ENCODE measurements at places on chromosomes 4 and X.

DNA sequence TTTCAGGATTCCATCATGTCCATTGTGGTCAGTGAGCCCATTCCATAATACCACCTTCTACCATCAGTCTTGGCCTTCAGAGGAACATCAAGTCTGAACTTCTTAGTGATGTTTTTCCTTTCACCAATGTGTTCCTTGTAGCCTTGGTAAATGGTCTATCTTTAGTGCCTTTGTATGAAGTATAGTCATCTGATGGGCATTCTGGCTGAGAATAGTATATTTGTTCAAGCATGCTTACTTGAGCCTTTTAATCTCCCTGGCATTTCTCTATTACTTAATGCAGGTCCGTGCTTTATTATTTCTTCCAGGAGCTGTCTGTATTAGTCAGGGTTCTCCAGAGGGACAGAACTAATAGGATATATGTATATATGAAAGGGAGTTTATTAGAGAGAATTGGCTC, 99.7 kb downstream of the TLL1 start:
- DNase-seq = no peak

DNA sequence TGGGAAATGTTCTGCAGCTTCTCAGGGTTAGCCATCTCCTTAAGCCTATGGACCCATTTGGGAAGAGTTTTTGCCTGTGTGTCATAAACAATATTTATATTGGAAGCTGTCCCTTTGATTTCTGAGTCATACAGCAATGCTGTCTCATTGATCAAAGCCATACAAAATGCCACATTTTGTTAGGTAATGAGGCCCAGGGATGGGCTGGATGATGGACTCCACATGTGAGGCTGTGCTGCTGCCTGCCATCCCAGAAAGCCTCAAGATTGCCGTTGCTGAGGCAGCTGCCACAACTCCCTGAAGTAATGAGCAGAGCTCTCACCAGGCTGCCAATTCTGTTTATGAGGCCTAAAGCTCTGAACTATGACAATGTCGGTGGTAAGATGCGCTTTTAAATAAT, 12.2 kb upstream of the GJB1 start:
- DNase-seq = peak; percentile 89

GRCh38 chrX:100424012-100424411, 13.9 kb upstream of the PCDH19 start:
- DNase-seq = no peak

- DNase-seq = peak; percentile 98
Measured at GRCh38 chr4:8393593-8394038, 46.9 kb downstream of the ACOX3 start.

GRCh38 chrX:41293269-41293668, 40.7 kb upstream of the DDX3X start:
- peak; percentile 15 for DNase-seq

DNA sequence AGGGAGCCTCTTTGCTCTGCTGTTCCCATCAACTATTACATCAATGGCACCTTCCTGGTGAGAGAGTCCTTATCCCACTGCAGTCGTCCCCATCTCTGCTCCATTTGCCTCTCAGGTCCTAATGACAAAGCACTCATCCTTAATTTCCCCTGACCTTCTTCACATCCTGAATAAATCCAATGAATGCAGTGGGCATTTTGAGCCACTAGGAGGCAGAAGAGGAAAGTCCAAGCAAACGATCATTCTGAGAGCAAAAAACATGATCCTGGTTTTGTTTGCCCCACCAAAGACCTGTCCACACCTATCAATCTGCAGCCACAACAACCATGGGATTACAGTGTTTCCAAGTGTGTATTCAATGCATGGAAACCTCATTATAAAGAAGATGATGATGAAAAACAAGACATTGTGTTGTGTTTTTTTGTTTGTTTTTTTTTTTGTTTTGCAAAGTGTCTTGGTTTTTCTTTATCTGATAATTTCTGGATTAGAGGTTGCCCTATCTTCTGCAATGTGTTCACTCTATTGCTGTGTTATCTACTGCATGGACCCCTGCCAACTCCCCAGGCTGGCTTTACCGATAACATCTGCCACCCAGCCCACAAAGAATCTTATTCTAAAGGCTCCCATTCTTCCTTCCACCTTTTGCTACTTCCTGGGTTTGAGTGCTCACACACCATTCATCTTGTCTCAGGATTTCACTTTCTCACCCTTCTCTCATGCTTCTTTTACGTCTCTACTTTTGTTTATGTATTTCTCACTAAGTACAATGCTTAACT, 207.2 kb downstream of the NLGN4X start:
- peak; percentile 53 for DNase-seq

DNA sequence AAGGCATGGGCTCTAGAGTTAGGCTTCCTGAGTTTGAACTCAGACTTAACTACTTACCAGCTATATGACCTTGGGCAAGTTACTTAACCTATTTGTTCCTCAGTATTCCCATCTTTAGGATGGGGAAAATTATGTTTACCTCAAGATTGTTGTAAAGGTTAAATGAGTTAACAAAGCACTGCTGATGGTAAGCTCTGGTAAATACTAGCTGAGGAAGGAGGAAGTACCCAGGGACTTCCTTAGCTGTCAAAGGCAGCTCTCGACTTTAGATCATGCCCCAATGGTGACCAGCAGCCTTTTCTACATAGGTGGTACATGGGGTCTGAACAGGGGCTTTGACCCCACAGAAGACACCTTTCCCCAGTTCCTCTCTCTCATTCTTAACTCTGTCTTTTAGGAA, 20.1 kb downstream of the ATP7A start:
- no peak for DNase-seq

- no peak for DNase-seq
Measured at GRCh38 chrX:9942086-9942485, 25.1 kb upstream of the CLDN34 start.

- DNase-seq = no peak
Measured at GRCh38 chrX:131359611-131360010, 70.5 kb upstream of the IGSF1 start.

GRCh38 chr4:85867271-85867670, 392.3 kb downstream of the ARHGAP24 start:
- DNase-seq = no peak

DNA sequence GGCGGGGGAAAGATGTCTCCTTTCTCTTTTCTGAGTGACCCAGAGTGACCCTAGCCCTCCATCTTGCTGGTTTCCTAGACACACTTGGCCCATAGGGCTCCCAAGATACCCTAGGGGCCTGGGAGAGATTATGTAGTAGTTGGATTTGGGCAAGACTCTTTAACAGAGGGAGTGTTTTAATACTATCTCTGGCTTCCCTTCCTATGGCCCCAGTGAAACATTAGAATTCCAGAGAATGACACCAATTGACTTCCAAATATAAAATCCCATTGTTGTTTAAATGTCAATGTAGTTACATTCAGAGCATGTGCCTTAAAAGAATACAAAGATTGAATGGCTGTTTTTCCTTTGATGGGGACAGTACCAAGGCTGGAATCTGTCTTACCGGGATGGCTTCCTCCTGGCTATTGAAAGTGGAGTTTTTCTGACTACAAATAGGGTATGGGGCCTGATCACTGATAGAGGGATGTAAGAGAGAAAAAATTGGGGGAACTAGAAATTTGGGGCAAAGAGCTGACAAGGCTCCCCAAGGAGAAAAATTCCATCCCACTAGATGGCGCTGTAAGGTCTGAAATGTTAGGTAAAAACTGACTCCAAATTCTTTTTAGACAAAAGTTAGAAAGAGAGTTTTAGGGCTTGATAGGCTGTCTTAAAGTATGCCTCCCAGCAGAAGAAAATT, 10.7 kb downstream of the TENT5D start:
- DNase-seq = no peak

DNA sequence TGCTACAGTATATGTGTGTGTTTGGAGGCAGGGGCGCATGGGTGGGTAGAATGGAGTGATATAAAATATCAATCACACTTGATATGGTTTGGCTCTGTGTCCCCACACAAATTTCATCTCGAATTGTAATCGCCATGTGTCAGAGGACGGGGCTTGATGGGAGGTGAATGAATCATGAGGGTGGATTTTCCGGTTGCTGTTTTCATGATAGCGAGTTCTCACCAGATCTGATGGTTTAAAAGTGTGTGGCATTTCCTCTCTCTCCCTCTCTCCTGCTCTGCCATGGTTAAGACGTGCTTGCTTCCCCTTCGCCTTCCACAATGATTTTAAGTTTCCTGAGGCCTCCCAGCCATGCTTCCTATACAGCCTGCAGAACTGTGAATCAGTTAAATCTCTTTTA, 14.8 kb downstream of the SOWAHB start:
- DNase-seq = no peak

GRCh38 chr4:39910064-39910463, 67.6 kb downstream of the PDS5A start:
- DNase-seq = no peak

DNA sequence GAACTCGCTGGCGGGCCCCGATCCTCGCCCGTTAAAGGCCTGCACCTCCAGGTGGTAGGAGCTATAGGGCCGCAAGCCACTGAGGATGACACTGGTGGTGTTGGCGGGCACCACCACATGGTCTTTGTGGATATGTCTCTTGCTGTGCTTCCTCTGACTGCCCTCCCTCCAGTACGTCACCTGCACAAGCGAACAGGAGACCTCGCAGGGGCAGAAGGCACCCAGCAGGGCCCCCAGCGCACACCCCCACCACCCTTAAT, 20.7 kb downstream of the L1CAM start:
- no peak for DNase-seq

Data from foreskin fibroblast (primary cell).